ENCODE measurements at places on chromosomes 2 and 18.

GRCh38 chr2:219633276-219634065 is 6.0 kb downstream of the SLC4A3 start:
- DNase-seq, result no peak

GRCh38 chr18:69628774-69629359 is 228.2 kb downstream of the DOK6 start:
- no peak for DNase-seq

DNA sequence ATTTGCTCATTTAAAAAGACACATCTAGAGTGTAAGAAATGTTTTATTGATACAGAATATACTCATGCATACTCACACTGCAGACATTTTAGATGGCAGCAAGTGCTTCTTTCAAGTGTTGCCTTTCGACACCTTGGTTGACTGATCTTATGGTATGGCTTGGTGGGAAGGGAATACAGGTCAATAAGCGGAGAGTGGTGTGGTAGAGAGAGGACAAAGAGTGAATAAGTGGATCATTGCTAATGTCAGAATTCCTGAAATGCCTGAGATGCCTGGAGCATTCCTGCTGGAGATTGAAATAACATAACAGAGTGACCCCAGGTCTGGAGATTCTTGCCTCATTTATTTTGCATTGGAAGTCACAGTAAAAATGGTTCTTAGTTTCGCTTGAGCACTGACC is 76.7 kb downstream of the RND3 start:
- DNase-seq, result no peak

DNA sequence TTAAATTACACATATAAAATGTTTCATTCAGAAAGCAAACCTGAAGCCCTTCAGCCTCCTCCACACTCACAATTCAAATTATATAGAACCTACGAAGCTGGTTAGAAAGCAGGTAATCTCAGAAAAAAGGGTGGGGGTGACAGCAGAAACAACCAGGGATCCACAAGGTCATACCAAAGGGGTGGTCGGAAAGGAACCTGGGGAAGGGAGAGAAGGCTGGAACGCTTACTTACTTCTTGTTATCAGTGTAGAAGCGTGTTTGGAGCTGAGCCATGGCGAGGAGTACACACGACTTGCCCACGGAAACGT is 316 bp downstream of the WDR12 start:
- DNase-seq, result no peak

GRCh38 chr2:158403237-158403636 is 53.3 kb downstream of the CCDC148 start:
- no peak for DNase-seq

GRCh38 chr2:71500426-71501079 is 47.2 kb downstream of the DYSF start:
- no peak for DNase-seq

DNA sequence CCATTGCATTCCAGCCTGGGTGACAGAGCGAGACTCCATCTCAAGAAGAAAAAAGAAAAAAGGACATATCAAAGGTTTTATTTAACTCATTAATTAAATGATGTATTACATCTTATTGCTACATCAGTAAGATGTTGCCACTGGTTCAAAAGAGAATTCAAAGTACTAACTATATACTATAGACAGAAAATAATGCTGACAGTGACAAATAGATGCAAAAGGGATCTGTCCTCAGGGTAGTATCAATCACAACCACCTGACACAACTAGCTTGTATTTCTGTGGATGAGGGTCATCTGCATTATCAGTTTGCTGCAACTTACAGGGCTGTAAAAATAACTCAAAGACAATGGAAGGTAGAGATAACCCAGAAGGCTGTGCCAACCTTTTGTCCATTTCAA is 16.4 kb upstream of the CREG2 start:
- DNase-seq, result no peak

- no peak for DNase-seq
Measured at GRCh38 chr2:127175751-127176354, 44.2 kb downstream of the CYP27C1 start.

DNA sequence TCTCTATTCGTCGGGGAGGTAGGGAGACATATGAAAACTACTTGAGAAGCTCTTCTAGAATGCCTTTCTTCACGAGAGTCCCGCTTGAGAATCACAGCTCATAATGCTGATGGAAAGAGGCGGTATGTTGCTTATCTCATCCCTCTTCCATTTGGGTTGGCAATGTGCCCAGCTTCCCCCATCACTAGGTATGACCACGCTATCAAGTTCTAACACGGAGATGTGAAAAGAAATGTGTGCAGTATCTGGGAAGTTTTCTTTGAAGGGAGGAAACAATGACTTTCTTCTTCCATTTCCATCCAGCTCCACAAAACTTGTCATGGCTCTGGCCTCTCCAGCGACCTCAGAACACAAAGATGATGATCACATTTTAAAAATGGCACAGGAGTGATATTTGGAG is 742.4 kb downstream of the DCDC2C start:
- no peak for DNase-seq

GRCh38 chr2:101983486-101983885 is 8.3 kb upstream of the IL1R2 start:
- no peak for DNase-seq

- no peak for DNase-seq
Measured at GRCh38 chr2:218432676-218433365, 13.9 kb downstream of the VIL1 start.

DNA sequence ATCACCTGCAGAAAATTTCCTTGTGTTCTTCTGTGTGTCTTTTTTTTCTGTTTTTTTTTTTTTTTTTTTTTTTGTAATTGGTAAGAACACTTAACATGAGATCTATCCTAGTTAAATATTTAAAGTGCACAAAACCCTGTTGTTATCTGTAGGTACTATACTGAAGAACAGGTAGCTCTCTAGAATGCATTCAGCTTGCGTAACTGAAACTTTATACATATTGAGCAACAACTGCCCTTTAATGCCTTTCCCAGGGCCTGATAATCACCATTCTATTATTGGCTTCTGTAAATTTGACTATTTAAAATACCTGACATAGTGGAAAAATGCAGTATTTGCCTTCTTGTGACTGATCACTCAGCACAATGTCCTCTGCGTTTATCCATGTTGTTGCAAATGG is 701.8 kb downstream of the SUCLG1 start:
- DNase-seq, result no peak

- no peak for DNase-seq
Measured at GRCh38 chr2:42848265-42848664, 55.9 kb upstream of the HAAO start.

GRCh38 chr2:71530641-71531332 is 77.4 kb downstream of the DYSF start:
- DNase-seq, result no peak

- no peak for DNase-seq
Measured at GRCh38 chr2:178845566-178846457, 38.6 kb upstream of the TTN start.

DNA sequence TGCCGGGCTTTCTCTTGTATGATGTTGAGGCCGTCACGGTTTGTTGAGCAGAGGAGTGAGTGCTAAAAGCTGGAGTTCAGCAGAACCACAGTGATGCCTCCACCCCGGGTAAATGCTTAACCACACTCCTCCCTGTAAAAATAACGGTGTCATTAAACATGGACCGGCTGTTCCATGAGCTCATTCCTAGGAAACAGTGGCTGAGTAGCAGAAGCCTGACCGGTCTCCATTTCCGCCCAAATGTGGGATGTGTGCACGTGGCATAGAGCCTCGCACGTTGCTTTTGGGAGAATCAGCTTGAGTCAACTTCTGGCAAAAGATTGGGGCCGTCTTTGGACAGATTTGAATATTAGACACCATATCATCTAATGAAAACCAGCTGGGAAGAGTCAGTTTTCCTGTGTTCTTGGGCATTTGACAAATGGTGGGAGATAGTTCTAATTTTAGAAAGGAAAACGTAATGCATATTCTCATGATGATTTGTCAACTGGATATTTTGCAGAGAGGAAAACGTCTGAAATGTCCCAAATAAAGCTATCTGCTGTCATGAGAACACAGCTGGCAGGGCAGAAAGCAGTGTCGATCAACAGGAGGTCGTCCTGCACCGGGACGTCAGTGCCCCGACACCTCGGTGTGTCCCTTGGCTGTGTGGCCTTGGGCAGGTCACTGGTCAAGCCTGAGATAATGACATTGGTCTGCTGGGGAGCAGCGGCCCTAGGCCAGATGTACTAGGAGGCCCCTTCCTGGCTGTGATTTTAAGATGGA is 42.4 kb downstream of the LRRFIP1 start:
- no peak for DNase-seq

DNA sequence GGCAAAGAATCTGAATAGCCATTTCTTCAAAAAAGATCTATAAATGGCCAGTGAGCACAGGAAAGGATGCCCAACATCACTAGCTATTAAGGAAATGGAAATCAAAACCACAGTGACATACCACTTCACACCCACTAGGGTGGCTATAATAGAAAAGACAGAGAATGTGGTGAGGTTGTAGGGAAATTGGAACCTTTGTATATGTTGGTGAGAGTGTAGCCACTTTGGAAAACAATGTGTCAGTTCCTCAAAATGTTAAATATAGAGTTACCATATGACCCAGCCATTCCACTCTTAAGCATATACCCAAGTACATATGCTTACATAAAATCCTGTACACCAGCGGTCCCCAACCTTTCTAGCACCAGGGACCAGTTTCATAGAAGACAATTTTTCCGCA is 152.8 kb downstream of the SMAD2 start:
- no peak for DNase-seq

DNA sequence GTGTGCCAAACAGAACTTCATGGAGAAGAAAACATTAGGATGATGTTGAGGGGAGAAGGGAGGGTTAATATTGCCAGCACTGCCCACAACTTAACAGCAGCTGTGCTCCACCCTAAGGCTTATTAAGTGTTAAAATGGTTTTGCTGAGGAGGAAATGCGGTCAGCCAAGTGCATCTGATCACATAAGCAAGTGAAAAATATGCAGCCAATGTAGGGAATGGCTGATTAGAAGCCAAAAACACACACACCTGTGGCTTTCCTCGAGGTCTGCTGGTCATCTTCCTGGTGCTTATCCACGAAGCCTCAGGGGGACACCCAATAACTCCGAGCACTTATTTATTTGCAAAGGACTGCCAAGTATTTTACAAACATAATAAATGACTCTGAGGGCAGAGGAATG is 66.3 kb upstream of the GPR45 start:
- no peak for DNase-seq

- no peak for DNase-seq
Measured at GRCh38 chr2:237035781-237036475, 49.8 kb upstream of the COPS8 start.

- no peak for DNase-seq
Measured at GRCh38 chr2:204437815-204438756, 107.2 kb upstream of the PARD3B start.

DNA sequence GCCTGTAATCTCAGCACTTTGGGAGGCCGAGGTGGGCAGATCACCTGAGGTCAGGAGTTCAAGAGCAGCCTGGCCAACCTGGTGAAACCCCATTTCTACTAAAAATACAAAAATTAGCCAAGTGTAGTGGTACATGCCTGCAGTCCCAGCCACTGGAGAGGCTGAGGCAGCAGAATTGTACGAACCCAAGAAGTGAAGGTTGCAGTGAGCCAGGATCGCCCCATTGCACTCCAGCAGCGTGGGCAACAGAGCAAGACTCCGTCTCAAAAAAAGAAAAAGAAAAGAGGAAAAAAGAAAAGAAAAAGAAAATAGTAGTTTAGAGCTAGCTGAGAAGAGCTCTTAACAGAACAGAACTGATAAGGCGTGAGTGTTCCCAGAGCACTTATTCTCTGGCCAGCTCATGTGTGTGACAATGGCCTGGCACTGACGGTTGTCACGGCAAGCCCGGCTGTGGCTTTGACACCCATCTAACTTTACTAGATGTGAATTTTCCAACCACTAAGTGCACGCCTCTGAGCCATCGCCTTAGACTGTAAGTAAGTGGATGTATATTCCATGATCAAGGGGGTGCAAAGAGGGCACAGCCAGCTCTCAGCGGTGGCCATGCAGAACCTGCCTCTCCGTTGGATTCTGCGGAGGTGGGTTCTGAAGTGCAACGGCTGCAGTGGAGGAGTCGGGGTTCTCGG is 80.0 kb downstream of the ZNF516 start:
- no peak for DNase-seq

DNA sequence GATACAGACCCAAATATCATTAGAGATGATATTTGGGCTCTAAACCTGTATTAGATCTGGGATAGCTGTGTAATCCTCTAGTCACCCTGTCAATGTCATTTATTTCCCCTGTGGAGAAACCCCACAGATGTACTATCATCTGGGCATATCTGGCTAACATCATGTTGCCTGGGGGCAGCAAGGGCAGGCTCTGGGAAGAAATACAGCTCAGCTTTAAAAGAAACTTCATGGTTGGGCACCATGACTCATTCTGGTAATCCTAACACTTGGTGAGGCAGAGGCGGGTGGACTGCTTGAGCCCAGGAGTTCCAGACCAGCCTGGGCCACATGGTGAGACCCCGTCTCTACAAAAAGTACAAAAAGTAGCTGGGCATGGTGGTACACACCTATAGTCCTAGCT is 282.5 kb downstream of the SLC8A1 start:
- no peak for DNase-seq

- no peak for DNase-seq
Measured at GRCh38 chr2:74555610-74556103, 1.1 kb downstream of the DOK1 start.

Data from activated T-helper 9 cell treated with anti-CD3 and anti-CD28 coated beads, Interleukin-2, amount 50 U/mL, for 16 hours (primary cell).